ENCODE measurements at places on chromosomes 11 and 22. TPM values are rescaled to one million over a fixed set of nuclear protein-coding genes. Genes with fewer than 3 reads are reported as not detected.

DNA sequence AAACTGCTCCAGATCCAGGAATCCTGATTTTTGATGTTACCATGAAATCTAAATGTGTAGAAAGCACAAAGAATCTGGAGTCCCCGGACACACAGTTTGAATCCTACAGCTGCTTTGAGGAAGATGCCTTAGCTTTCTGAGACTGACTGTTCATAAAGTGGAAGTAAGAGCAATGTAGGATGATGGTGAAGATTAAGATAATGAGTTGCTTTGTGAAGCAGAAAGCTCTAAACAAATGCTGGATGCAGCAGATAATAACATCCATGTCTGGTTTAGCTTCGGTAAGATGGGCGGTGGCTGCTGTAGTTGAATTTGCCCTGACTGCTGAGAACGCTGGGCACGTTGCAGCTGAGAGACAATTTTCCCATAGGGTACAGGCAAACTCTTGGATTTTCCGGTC lies 20.1 kb downstream of the OVOL1 start:
- DNase-seq, result no peak
- H3K27ac ChIP-seq, result no peak overlapping the region
- H3K4me3 ChIP-seq, result no peak overlapping the region
- peaks cover 8% of the 10 kb centered on the region for H3K27me3 ChIP-seq
- H3K36me3 ChIP-seq, result no peaks in the 10 kb centered on the region

DNA sequence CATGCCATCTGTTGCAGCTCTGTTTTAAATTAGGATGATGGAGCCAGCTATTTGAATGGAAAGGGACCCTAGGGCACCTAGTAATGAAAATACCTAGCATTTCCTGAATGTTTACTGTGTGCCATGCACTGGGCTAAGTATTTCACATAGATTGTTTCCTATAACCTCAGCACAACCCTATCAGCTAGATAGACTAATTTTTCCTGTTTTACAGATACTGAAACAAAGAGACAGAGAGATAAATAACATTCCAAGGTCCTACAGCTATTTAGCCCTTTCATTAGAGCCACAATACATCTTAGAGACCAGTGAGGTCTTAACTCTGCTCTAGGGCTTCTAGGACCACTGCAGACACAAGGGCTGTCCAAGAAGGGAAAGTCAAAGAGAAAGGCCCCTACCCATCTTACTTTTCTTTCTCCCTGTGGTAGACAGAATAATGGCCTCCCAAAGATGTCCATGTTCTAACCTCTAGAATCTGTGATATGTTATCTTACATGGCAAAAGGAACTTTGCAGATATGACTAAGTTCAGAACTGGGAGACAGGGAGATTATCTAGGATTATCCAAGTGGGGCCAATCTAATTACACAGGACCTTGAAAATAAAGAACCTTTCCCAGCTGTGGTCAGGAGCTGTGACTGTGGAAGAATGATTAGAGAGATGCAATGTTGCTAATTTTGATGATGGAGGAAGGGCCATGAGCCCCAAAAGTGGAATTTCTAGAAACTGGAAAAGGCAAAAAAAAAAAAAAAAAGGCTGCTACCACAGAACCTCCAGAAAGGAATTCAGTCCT lies 157.0 kb downstream of the CCDC34 start:
- DNase-seq, result no peak
- H3K27ac ChIP-seq, result no peak overlapping the region
- no peak overlapping the region for H3K4me3 ChIP-seq

The APOA4 gene
- 0.26 TPM for total RNA-seq

The SIK3 gene
- 43.6 TPM for total RNA-seq

The MUC15 gene
- 1.5 TPM for total RNA-seq

The NFAM1 gene
- 3.2 TPM for total RNA-seq
